ENCODE measurements at places on chromosomes 12 and 14.

GRCh38 chr12:112924986-112925385 lies 13.3 kb upstream of the OAS3 start:
- no peak for DNase-seq
- H3K27ac ChIP-seq = peak overlapping the region; percentile 48
- H3K4me3 ChIP-seq = no peak overlapping the region
- no peaks in the 10 kb centered on the region for H3K27me3 ChIP-seq
- H3K4me1 ChIP-seq = peaks cover 18% of the 10 kb centered on the region

DNA sequence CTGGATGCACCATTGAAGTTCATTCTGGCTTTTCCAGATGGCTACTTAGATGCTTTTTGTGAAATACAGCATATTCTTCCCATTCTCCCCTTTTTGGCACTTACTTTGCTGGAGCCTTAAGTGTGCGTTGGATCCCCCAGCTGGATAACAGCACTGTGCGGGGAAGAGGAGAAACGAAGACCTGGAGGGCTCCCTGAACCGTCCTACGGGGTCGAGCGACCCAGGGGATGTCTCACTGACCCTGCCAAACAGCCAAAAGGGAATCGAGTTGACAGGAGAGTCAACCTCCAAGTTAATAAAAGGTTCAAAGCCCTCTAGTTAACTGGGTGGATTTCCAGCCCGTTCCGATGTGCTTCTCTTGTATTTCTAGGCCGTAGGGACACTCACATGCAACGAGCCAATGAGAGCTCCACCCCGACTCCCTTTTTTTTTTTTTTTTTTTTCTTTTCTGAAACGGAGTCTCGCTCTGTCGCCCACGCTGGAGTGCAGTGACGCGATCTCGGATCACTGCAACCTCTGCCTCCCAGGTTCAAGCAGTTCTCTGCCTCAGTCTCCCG lies 1.0 kb upstream of the CAMKK2 start:
- no peaks in the 10 kb centered on the region for H3K36me3 ChIP-seq
- H3K4me3 ChIP-seq = peak overlapping the region; percentile 82
- H3K27me3 ChIP-seq = no peaks in the 10 kb centered on the region

DNA sequence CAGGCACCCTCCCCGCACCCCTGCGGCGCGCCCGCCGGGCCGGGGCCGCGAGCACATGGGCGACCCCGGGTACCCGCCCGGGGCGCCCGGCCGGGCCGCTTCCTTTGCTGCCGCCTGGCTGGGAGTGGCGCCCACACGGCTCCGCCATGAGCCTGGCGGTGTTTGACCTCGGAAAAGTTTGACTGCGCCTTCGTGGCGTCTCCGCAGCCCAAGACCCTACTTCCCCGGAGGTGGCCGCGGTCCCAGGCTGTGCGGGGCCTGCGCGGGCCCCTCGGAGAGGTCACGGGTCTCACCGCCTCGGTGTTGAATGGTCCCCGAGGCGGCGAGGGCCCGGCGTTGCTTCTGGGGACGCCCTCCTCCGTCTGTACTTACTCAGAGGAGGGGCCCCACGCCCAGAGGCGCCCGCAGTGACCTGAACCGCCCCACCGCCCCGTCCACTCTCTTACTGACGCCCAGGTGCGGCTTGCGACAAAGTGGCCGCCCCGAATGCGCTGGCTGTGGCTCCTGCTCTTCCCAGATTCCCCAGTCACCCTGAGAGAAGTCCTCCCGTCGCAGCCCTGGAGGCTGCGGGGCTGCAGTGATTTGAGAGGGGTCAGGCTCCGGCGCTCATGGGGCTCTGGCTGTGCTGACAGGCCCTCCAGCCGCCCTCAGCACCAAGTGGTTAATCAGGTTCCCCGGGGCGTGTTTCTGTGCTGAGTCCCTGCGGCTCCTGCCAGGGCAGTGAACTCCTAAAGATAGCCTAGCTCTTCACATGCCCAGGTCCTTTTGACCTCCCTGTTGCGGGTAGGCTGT lies 5.8 kb downstream of the KMT5A start:
- no peaks in the 10 kb centered on the region for H3K36me3 ChIP-seq
- peaks cover 64% of the 10 kb centered on the region for H3K4me1 ChIP-seq
- DNase-seq = peak; percentile 90
- H3K4me3 ChIP-seq = peak overlapping the region; percentile 69

DNA sequence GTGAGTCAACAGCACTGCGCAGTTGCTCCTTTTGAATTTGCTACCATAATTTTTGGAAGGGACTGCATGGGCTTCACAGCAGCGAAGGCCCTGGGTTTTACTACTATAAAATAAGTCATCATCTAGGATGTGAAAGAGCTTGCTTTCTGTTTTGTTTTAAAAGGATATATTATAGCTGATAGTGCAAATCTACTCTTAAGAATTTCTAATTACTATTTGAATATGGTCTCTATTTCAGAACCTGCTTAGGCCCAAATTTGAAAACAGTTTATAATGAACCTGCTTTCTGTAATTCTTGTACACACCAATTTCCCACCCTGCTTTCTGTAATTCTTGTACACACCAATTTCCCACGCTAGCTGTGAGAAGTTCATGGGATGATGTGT lies 73.0 kb downstream of the SRGAP1 start:
- no peak overlapping the region for H3K4me3 ChIP-seq
- peak overlapping the region; percentile 65 for H3K27ac ChIP-seq
- H3K36me3 ChIP-seq = no peaks in the 10 kb centered on the region
- peaks cover 10% of the 10 kb centered on the region for H3K4me1 ChIP-seq
- H3K27me3 ChIP-seq = no peaks in the 10 kb centered on the region

GRCh38 chr12:7180685-7181084 lies 8.8 kb upstream of the PEX5 start:
- H3K4me1 ChIP-seq = no peaks in the 10 kb centered on the region
- no peaks in the 10 kb centered on the region for H3K36me3 ChIP-seq
- no peak for DNase-seq
- H3K27ac ChIP-seq = no peak overlapping the region
- H3K4me3 ChIP-seq = no peak overlapping the region

- H3K4me1 ChIP-seq = no peaks in the 10 kb centered on the region
- H3K27me3 ChIP-seq = no peaks in the 10 kb centered on the region
- H3K27ac ChIP-seq = no peak overlapping the region
- DNase-seq = no peak
These were observed 115.3 kb downstream of the ALG10B start for GRCh38 chr12:38431921-38432320.

DNA sequence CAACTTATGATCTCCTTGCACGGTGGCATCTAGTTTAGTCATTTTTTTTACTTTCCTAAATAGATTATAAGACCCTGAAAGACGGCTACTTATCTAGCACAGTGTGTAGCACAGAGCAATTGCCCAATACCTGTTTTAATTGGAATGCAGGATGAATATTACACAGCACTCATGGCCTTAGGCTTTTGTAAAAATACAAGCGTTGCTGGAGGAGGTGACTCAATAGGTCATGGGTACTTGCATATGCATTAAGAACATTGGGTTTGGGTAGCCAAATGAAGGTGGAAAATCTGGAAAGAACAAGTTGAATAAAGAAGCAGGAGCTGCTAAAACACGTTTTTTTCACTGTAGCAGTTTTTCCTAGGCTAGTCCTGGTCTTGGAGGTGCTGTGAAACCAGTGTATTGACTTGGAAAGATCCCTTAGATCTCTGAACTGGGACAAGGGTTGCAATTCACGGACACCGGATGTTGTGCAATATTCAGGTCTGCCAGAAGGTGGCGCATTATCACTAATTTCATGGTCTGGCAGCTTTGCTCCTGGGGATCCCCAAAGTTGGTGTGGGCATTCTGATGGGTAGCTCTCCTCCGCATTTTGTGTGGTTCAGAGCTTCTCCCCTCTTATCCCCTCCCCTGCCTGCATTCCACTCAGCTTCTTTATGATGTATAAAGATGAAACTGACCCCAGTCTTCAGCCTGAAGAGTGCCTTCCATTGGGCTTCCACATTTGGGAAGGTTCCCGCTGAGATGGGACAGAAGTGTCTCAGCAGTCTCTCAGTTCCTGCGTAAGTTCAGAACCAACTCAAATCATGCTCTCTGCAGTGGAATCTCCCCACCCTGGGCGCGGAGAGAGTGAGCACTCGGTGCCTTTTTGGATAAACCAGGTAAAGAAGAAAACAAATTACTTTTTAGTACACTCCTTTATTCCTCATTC lies 278.3 kb downstream of the NRXN3 start:
- DNase-seq = no peak
- H3K4me3 ChIP-seq = no peak overlapping the region
- H3K27me3 ChIP-seq = no peaks in the 10 kb centered on the region

- no peaks in the 10 kb centered on the region for H3K36me3 ChIP-seq
- no peak overlapping the region for H3K27ac ChIP-seq
- no peak for DNase-seq
- no peak overlapping the region for H3K4me3 ChIP-seq
- peaks cover 17% of the 10 kb centered on the region for H3K4me1 ChIP-seq
- peaks cover 48% of the 10 kb centered on the region for H3K27me3 ChIP-seq
These were observed 1.4 kb downstream of the SYT10 start for GRCh38 chr12:33438025-33438772.

GRCh38 chr14:70254476-70254961 lies 65.8 kb upstream of the SLC8A3 start:
- peaks cover 47% of the 10 kb centered on the region for H3K27me3 ChIP-seq
- peaks cover 7% of the 10 kb centered on the region for H3K4me1 ChIP-seq
- no peak overlapping the region for H3K27ac ChIP-seq
- H3K4me3 ChIP-seq = peak overlapping the region; percentile 25
- DNase-seq = peak; percentile 83
- H3K36me3 ChIP-seq = no peaks in the 10 kb centered on the region

DNA sequence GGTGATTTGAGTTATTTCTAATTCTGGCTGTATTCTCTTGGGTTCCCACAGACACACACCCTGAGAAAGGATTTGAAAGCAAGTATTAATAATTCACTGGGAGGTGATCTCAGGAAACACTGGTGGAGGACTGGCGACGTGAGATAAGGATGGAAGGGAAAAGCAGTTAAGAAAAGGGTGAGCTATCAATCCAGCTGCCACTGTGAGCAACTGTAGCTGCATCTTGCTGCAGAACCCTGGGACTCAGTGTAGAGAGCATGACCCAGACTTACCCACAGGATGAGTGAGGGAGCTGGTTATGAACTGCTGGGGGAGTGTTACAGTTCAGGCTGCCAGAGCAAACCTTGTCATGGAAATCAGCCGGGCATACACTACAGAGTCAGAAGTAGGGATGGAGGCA lies 71.9 kb downstream of the RESF1 start:
- DNase-seq = no peak
- H3K4me1 ChIP-seq = peaks cover 4% of the 10 kb centered on the region
- no peak overlapping the region for H3K27ac ChIP-seq

DNA sequence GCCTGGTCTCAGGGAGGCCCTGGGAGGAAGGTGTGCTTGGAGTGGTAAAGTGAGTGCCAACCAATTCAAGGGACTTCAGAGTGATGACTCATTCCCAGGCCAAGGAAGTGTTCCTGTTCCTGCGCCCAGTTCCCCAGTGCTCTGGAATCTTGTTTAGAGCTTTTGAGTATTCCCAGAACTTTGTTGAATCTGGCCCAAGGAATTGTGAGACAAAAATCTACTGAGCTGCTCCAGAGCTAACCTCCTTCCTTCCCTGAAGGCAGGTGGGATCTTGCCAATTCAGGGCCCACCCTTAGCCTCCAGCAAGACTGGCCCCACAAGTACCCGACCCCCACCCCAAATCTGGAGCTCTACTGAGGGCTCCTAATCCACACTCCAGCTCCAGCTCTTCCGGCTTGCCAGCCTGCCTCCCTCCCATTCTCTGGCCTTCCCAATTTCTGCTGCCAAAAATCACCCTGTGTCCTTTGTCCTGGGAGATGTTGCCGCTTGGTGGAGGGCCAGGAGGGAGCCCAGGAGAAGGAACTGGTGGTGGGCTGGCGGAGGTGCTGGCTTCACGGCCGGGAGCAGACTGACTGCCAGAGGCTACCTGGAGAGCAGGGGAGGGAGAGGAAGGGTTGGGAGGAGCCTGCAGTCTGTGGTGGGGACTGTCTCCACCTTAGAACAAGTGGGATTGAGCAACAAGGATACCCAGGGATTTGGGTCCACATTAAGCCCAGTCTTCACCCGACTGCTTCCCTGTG lies 2.0 kb upstream of the ATN1 start:
- H3K36me3 ChIP-seq = no peaks in the 10 kb centered on the region
- peaks cover 6% of the 10 kb centered on the region for H3K27me3 ChIP-seq
- H3K27ac ChIP-seq = peak overlapping the region; percentile 86
- H3K4me1 ChIP-seq = peaks cover 85% of the 10 kb centered on the region
- no peak overlapping the region for H3K4me3 ChIP-seq
- DNase-seq = peak; percentile 74

- H3K27me3 ChIP-seq = no peaks in the 10 kb centered on the region
- H3K4me1 ChIP-seq = peaks cover 51% of the 10 kb centered on the region
- no peak overlapping the region for H3K4me3 ChIP-seq
- no peak overlapping the region for H3K27ac ChIP-seq
- no peak for DNase-seq
These were observed 4.4 kb downstream of the MLH3 start for GRCh38 chr14:75046899-75047298.

DNA sequence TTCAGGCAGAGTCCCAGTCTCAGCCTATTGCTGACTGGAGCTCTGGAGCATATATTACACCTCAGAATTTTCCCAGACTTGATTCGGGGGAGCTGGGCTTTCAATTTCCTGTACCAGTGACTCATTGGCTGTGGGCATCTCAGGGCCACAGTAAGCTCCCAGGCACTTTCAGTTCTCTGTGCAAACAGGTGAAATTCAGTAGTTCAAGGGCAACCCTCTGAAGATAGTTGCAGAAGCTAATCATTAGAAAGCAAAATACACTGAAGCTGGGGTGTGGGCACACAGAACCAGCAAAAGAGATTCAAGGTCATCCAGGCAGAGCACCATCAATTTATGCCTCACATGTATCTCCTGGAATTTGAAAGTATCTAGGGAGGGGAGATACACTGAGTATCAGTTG lies 8.1 kb upstream of the NIN start:
- H3K4me3 ChIP-seq = no peak overlapping the region
- H3K36me3 ChIP-seq = no peaks in the 10 kb centered on the region
- H3K27ac ChIP-seq = no peak overlapping the region
- DNase-seq = no peak
- H3K4me1 ChIP-seq = peaks cover 14% of the 10 kb centered on the region
- H3K27me3 ChIP-seq = no peaks in the 10 kb centered on the region

GRCh38 chr12:19872621-19873540 lies 433.6 kb downstream of the AEBP2 start:
- no peak for DNase-seq
- H3K27ac ChIP-seq = no peak overlapping the region
- H3K27me3 ChIP-seq = no peaks in the 10 kb centered on the region
- H3K4me1 ChIP-seq = no peaks in the 10 kb centered on the region
- no peak overlapping the region for H3K4me3 ChIP-seq
- no peaks in the 10 kb centered on the region for H3K36me3 ChIP-seq

GRCh38 chr14:37170237-37170636 lies 2.2 kb downstream of the SLC25A21 start:
- H3K27ac ChIP-seq = no peak overlapping the region
- no peaks in the 10 kb centered on the region for H3K36me3 ChIP-seq
- DNase-seq = no peak
- H3K4me3 ChIP-seq = no peak overlapping the region
- no peaks in the 10 kb centered on the region for H3K27me3 ChIP-seq

DNA sequence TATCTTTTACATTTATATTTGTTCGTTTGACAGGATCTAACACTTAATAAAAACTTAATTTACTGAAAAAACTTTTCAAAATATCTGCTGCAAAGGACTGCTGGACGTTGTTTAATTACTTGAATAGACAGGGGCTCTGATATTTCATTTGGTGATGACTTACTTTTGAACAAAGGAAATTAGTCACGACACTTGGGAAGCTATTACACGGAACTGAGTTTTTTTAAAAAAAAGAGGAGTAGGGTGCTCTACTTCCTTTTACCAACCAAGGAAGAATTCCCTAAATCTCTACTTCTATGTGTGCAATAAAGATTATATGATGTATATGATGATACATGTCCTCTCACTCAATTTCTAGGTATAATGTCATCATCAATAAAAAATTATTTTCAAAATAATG lies 4.7 kb downstream of the FGD6 start:
- H3K36me3 ChIP-seq = no peaks in the 10 kb centered on the region
- no peak overlapping the region for H3K27ac ChIP-seq
- no peak overlapping the region for H3K4me3 ChIP-seq
- H3K4me1 ChIP-seq = peaks cover 12% of the 10 kb centered on the region

All from spleen (tissue), 13 donors.